ENCODE measurements at places on chromosomes 7 and 10. TPM values are rescaled to one million over a fixed set of nuclear protein-coding genes. Genes with fewer than 3 reads are reported as not detected.

The ASAH2 gene
- total RNA-seq: not detected

The SUN3 gene
- not detected for total RNA-seq

The LGI1 gene
- total RNA-seq: not detected

The CDK14 gene
- total RNA-seq: 21.2 TPM

The MEOX2 gene
- total RNA-seq: not detected

The FLNC gene
- 304 TPM for total RNA-seq

Measured in GM23248 (cell line).